Activated T-helper 1 cell treated with anti-CD3 and anti-CD28 coated beads, Interleukin-12 subunit alpha, Interleukin-12 subunit beta, Interleukin-2, Interleukin-4 antibody, amounts not matched to agents 30 ng/mL and 10 ng/mL and 1 ng/mL, durations not matched to agents 14 hours and 24 hours and 36 hours (primary cell): ENCODE measurements at places on chromosomes 5 and 9.

- H3K27me3 ChIP-seq: no peaks in the 10 kb centered on the region
- peaks cover 45% of the 10 kb centered on the region for H3K4me1 ChIP-seq
- H3K36me3 ChIP-seq: peaks cover 34% of the 10 kb centered on the region
- H3K4me3 ChIP-seq: no peak overlapping the region
- H3K27ac ChIP-seq: no peak overlapping the region
Observed at GRCh38 chr5:41809128-41809527, 61.1 kb downstream of the OXCT1 start.

GRCh38 chr9:137461663-137462395 is 2.7 kb upstream of the NSMF start:
- no peaks in the 10 kb centered on the region for H3K27me3 ChIP-seq
- peak overlapping the region; percentile 51 for H3K4me3 ChIP-seq
- no peaks in the 10 kb centered on the region for H3K4me1 ChIP-seq
- DNase-seq: peak; percentile 79
- peak overlapping the region; percentile 63 for H3K27ac ChIP-seq

DNA sequence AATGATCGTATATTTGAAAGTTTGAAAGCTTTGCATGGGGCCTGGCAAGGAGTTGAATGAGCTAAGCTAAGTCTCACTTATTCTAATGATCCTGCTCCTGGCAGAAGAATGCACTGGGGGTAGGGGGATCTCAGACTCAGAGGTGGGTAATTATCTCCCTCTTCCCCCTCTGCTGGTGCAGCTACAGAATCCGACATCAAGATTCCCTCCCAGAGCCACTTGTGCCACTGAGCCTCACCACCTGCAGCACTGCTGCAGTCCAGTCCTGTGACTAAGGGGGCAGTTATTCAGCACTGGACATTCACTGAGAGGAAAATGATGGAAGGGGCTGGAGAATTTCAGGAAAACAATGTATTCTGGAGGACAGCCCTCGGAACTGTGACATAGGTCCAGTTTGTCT is 205.8 kb downstream of the DEPDC1B start:
- no peak for DNase-seq
- peaks cover 3% of the 10 kb centered on the region for H3K27me3 ChIP-seq

GRCh38 chr5:1183424-1184162 is 17.8 kb upstream of the SLC6A19 start:
- no peaks in the 10 kb centered on the region for H3K36me3 ChIP-seq
- H3K27ac ChIP-seq: no peak overlapping the region
- no peak overlapping the region for H3K4me3 ChIP-seq
- DNase-seq: no peak
- no peaks in the 10 kb centered on the region for H3K27me3 ChIP-seq

DNA sequence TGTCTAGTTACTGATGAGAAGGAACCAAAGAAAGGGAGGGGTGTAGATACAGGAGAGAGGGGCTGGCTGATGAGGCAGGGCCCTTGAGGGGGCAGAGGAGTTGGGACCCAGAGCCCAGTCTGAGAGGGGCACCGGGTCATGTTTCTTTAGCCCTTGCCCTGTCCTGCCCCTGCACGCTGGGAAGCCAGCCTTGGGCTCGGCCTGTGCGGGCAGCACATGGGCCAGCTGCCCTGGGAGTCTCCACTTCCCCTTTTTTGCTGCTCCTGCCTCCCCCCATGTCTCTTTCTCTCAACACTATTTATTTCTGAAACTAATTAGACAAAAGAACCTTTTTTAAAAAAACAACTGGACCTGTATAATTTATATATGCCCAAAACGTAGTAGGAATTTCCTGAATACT is 20.5 kb downstream of the MVB12B start:
- no peaks in the 10 kb centered on the region for H3K36me3 ChIP-seq
- H3K27me3 ChIP-seq: peaks cover 11% of the 10 kb centered on the region
- H3K27ac ChIP-seq: no peak overlapping the region
- no peak overlapping the region for H3K4me3 ChIP-seq
- no peaks in the 10 kb centered on the region for H3K4me1 ChIP-seq

DNA sequence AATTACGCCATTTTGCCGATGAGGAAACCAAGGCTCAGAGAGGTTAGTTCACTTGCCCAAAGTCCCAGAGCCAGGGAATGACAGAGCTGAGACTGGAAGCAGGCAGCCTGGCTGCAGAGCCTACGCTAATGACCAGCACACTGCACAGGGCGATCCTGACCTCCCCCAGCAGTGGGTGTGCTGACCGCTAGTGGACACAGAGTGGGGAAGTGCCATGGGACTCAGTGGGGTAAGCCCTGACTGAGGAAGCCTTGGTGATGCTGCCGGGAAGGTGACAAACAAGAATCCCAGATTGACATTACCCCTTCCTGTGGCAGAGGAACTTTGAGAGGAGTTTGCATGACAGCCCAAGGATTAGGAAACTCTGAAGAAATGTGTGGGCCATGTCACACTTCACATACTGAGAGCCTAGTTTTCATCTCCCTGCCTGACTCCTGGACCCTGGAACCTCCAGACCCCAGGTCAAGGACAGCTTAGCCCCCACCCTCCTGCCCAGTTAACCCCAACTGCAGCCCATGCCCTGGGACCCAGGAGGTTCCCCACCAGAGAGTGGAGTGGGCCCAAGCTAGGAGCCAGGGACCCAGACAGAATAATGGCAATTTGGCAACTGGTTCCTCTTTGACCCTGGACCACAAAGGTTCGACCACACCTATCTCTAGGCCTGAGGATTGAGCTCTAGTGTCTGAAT is 19.7 kb upstream of the CSF1R start:
- no peak for DNase-seq
- no peak overlapping the region for H3K4me3 ChIP-seq
- H3K36me3 ChIP-seq: no peaks in the 10 kb centered on the region

GRCh38 chr5:80656425-80656824 is 1.6 kb upstream of the DHFR start:
- no peaks in the 10 kb centered on the region for H3K27me3 ChIP-seq
- H3K27ac ChIP-seq: peak overlapping the region; percentile 98
- DNase-seq: no peak
- H3K4me3 ChIP-seq: peak overlapping the region; percentile 93

GRCh38 chr5:82327941-82328340 is 49.8 kb upstream of the RPS23 start:
- H3K4me3 ChIP-seq: no peak overlapping the region
- no peak overlapping the region for H3K27ac ChIP-seq
- H3K4me1 ChIP-seq: no peaks in the 10 kb centered on the region
- peaks cover 22% of the 10 kb centered on the region for H3K27me3 ChIP-seq
- peaks cover 1% of the 10 kb centered on the region for H3K36me3 ChIP-seq
- no peak for DNase-seq

GRCh38 chr5:9009931-9010651 is 535.8 kb downstream of the SEMA5A start:
- H3K27me3 ChIP-seq: no peaks in the 10 kb centered on the region
- H3K27ac ChIP-seq: no peak overlapping the region
- H3K36me3 ChIP-seq: no peaks in the 10 kb centered on the region
- no peak overlapping the region for H3K4me3 ChIP-seq
- no peak for DNase-seq

- no peak overlapping the region for H3K4me3 ChIP-seq
- no peaks in the 10 kb centered on the region for H3K27me3 ChIP-seq
- no peaks in the 10 kb centered on the region for H3K36me3 ChIP-seq
- no peak overlapping the region for H3K27ac ChIP-seq
- DNase-seq: no peak
- H3K4me1 ChIP-seq: peaks cover 53% of the 10 kb centered on the region
Observed at GRCh38 chr5:144183254-144183889, 12.7 kb downstream of the KCTD16 start.

GRCh38 chr5:157388111-157388710 is 71.8 kb upstream of the NIPAL4 start:
- no peak for DNase-seq
- no peaks in the 10 kb centered on the region for H3K27me3 ChIP-seq
- peaks cover 27% of the 10 kb centered on the region for H3K4me1 ChIP-seq
- H3K36me3 ChIP-seq: peaks cover 56% of the 10 kb centered on the region

GRCh38 chr5:158456756-158457155 is 597.8 kb upstream of the CLINT1 start:
- no peak overlapping the region for H3K27ac ChIP-seq
- no peaks in the 10 kb centered on the region for H3K4me1 ChIP-seq

DNA sequence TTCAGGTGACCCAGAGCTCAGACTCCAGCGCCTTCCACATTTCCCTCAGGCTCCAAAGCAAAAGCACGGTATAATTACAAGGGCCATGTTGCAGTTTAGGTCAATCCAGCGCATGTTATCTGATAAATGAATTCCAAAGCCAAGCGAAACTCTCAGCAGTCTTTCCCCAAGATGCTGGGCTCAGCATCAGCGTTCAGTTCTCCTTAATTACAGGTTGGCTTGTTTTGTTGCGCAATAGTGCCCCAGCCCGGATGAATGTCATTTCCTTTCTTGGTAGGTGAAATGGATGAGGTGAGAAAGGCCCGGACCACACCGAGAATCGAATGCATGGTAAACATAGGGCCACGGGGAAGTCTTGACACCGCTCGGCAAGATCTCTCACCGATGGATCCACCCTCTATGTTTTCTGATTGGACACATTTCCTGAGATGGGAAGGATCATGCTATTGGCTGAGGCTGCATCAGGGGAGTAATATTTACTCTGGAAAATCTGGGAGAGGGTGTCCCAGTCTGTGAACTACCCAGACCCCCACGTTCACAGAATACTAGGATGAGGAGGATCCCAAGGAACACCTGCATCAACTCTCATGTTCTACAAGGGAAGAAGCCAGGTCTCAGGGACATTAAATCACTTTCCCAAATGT is 221.2 kb upstream of the ANKRD55 start:
- no peaks in the 10 kb centered on the region for H3K36me3 ChIP-seq
- no peak overlapping the region for H3K4me3 ChIP-seq
- no peak for DNase-seq
- peaks cover 2% of the 10 kb centered on the region for H3K27me3 ChIP-seq

DNA sequence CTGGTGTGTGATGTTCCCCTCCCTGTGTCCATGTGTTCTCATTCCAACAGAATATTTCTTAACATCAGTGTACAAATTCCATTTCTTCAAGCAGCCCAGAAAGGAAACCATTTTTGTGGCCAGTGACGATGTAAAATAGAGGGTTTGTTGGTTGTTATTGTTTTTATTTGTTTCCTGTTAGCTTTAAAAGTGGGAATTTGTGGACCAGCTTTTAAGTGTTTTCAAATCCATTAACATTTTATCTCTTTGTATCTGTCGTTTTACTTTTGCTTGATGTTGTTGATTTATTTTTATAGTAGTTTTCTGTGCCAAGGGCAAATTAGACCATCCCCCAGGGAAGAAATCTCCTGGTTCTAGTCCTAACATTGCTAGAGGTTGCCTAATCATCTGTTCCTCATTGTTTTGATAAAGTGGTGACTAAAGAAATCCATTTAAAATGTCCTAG is 100.0 kb downstream of the GDNF start:
- DNase-seq: no peak
- no peak overlapping the region for H3K4me3 ChIP-seq
- peaks cover 20% of the 10 kb centered on the region for H3K36me3 ChIP-seq
- no peak overlapping the region for H3K27ac ChIP-seq
- H3K4me1 ChIP-seq: peaks cover 35% of the 10 kb centered on the region
- H3K27me3 ChIP-seq: no peaks in the 10 kb centered on the region

- no peak overlapping the region for H3K27ac ChIP-seq
- no peak overlapping the region for H3K4me3 ChIP-seq
- no peaks in the 10 kb centered on the region for H3K4me1 ChIP-seq
- no peaks in the 10 kb centered on the region for H3K36me3 ChIP-seq
- DNase-seq: no peak
- H3K27me3 ChIP-seq: peaks cover 4% of the 10 kb centered on the region
Observed at GRCh38 chr5:83752700-83753099, 32.0 kb upstream of the HAPLN1 start.

DNA sequence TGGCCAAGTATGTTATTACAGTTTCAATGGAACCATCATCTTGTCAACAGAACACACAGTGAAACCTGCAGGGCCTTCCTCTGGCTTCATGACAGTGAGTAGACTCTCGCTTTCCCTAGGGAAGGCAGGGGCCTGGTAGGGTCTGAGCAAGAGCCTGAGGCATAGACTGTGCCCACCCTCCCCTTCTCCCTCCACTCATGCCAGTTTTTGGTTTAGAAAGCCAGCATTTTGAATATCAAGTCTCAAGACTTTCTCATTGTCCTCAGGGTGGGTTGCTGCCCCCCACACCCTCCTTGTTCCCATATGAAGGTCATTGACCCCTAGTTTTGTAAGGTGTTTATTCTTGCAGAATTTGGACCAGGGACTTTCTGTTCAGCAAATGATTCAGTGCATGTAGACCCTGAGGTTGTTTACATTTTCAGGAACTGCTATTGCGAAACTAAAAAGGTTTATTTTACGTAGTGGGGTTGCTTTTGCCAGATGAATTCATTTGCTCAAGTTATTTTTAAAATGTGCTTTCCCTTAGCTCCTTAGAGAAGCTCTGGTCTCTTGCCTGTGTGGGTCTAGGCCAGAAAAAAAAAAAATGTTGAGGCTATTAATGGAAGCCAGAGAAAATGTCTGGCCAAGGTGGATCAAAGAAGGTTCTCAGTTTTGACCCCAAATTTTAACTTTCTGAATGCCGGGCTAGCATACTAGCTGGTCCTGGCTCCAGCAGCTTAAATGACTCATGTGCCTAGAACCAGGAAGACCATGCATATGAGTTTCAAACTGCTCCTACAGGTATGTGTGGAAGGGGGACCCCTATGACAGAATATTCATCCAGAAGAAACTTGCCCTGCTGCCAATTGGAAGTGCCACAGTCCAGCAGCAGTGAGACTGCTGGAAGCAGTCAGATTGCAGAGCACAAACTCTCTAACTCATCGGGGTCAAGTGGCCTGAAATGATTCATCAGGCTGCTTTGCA is 10.1 kb upstream of the MOB3B start:
- peaks cover 2% of the 10 kb centered on the region for H3K36me3 ChIP-seq
- peaks cover 2% of the 10 kb centered on the region for H3K27me3 ChIP-seq
- no peak overlapping the region for H3K4me3 ChIP-seq
- DNase-seq: no peak
- no peaks in the 10 kb centered on the region for H3K4me1 ChIP-seq

DNA sequence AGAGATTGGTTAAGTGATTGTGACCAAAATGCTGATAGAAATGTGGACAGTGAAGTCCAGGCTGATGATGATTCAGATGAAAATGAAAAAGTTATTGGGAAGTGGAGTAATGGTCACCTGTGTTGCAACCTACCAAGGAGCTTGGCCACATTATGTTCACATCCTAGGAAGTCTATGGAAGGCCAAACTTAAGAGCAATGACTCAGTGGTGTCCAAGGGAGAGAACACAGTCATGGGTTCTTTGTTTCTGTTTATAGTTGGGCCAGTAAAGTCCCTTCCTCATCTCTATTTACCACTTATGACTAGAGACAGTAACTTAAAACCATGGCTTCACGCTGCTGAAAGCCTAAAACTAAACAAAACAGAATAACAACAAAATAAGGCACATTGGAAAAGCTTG is 555.3 kb upstream of the DAB2 start:
- no peak for DNase-seq
- H3K4me1 ChIP-seq: no peaks in the 10 kb centered on the region
- H3K36me3 ChIP-seq: no peaks in the 10 kb centered on the region
- H3K27me3 ChIP-seq: no peaks in the 10 kb centered on the region
- no peak overlapping the region for H3K27ac ChIP-seq
- no peak overlapping the region for H3K4me3 ChIP-seq

GRCh38 chr9:27184556-27185351 is 75.7 kb downstream of the TEK start:
- no peaks in the 10 kb centered on the region for H3K4me1 ChIP-seq
- H3K4me3 ChIP-seq: no peak overlapping the region
- H3K27me3 ChIP-seq: peaks cover 3% of the 10 kb centered on the region

GRCh38 chr5:62127098-62127736 is 178.8 kb upstream of the KIF2A start:
- H3K27ac ChIP-seq: no peak overlapping the region
- no peaks in the 10 kb centered on the region for H3K36me3 ChIP-seq
- H3K4me1 ChIP-seq: no peaks in the 10 kb centered on the region
- peaks cover 5% of the 10 kb centered on the region for H3K27me3 ChIP-seq
- DNase-seq: no peak

GRCh38 chr5:848671-849111 is 2.1 kb downstream of the ZDHHC11 start:
- no peaks in the 10 kb centered on the region for H3K36me3 ChIP-seq
- no peaks in the 10 kb centered on the region for H3K4me1 ChIP-seq
- DNase-seq: no peak
